ENCODE measurements at places on chromosomes 7 and 10.

- DNase-seq = no peak
These were observed 297.5 kb downstream of the HTR7 start for GRCh38 chr10:90560331-90560730.

GRCh38 chr7:7911369-7912123, 57.0 kb upstream of the GLCCI1 start:
- no peak for DNase-seq

GRCh38 chr10:116868722-116869121, 19.4 kb downstream of the ENO4 start:
- DNase-seq = no peak

DNA sequence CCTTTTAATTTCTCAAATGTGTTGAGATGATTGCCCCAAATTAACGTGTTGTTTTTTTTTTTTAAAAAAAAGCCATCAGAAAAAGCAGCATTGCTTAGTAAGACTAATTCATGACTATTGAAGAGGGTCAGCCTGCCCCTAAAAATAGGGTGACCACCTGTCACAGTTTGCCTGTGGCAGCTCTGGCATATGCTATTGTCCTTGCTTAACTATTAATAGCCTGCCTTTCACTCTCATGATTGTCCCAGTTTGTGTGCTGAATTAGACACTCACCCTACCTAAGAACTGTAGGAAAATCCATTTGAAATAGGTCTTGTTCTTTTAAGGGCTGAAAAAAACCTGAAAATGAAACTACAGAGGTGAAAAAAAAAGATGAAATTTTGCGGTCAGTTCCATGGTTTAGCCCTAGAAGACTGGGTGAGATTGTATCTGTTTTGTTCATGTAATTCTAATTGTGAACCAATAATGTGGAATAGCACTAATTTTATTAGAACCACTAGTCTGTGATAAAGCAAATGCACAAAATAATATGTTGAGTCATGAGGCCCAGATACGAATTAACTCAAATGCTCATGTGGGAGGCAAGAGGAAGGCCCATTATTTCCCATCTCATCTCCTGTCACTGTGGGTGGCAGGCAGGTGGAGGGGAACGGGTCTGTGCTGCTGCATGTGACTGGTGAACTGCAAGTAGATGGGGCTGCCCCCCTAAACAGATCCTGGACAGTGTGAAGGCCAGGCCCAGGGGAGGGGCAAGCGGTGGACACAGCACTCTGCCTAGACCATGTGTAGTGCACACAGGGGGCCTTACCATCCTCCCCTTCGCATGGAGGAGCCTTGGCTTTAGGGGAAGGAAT, 265.4 kb upstream of the NFE2L3 start:
- DNase-seq = no peak

GRCh38 chr7:81676813-81677212, 93.0 kb downstream of the HGF start:
- no peak for DNase-seq

DNA sequence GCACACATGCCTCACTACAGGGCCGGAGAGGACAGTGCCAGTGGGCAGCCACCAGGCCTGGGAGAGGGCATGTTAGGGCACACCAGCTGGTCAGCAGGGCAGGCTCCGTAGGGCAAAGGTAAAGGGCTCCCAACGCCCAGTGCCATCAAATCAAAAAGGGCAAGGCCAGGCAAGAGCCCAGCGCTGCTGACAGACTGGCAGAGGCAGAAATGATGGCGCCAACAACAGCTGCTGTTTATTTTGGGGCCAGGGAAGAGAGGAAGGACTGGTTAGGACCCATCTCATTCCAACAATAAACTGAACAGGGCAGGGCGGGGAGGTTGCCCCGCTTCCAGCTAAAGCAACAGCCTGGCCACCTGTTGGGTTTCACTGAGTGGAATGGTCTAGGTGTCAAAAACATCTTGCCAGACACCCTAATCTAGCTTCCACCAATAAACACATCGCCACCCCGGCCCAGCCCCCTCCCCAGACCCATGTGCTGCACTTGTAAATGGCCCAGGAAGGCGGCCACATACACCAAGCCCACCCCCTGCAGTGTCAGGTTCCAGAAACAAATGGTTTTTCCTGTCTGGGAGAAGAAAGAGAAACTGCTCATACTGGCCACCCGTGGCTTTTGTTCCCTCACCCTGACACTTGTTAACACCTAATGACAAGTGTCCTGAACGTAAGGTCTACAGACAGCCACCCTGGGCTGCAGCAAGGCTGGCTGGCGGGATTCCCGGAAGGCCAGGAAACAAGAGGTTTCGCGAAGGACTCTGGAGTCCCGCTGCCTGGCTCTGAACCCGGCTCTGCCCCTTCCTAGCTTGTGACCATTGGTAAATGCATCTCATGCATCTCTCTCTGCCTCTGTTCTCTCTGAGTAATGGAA, 15.3 kb downstream of the SH3PXD2A start:
- no peak for DNase-seq

- DNase-seq = no peak
These were observed 71.8 kb downstream of the SEMA3C start for GRCh38 chr7:80847027-80847426.

- no peak for DNase-seq
These were observed 213.6 kb downstream of the KLF6 start for GRCh38 chr10:3571310-3571825.

DNA sequence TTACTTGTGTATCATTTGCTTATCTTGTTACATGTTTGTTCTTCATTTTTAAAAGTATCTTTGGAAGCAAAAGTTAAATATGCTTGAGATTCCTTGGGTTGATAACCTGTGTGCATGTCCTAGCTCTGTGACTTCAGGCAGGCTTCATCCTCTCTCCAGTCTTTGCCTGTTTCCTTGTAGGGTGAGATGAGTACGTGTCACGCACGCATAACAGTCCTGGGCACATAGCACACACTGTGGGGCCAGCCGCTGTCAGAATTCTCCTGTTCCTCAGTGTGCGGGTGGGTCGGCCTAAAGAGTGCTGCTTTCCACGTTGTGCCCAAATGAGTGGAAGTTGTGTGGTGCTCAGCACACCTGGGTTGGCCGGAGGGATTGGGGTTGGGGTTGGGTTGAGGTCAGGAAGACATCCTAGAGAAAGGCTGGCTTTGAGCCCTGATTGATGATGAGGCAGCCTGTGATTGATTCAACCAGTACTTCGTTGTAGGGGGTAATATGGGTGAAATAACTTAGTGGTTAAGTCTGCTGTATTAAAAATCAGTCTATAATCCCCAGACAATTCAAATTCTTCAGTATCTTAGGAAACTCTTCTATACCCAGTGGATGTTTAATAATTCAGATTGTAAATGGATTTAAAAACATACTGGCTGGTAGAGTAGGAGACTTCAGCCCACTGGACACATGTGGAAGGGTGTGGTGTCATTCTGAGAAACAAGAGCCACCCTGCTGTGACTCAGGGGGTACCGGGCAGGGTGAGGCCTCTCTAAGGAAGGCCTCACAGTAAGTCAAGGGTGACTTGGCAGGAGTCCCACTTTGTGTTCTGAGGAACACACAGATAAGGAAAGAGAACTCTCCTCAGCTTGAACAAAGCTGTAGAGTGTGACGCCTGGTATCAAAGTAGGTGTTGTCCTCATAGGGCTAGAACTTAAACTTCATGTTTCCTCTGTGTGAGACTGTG, 54.8 kb downstream of the DAGLB start:
- no peak for DNase-seq

DNA sequence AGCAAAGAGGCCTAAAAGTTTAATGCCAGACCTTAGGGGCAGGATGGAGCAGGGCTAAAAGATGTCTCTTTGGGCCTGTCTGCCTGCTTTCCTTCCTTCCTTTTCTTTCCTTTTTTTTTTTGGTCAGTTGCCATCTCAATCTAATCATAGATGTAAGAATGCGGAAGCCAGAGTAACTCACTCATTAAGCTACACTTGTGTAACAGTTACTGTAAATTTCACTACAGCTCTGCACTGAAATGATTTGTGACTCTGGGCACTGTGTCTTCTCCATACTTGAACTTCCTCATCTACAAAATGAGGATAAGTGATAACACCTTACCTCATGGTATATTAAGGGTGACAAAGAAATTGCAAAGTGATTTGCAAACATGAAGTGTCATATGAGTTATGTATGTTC, 75.5 kb upstream of the AGK start:
- DNase-seq = no peak

DNA sequence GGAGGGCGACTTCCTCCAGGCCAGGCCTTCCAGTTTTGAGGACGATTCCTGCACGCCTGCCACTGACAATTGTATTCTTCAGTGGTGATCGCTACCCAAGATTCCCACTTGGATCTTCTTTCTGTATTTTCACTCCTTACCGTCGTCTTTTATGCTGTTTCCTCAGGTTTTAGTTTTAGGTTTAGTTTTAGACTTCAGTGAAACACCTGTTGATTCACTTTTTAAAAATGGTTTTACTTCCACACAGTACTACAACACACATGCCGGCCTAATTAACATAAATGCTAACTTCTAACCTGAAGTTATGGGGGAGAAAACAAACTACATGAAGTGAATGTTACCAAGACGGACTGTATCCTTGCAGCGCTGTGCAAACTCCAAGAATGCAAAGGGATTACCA, 530.6 kb upstream of the MGMT start:
- no peak for DNase-seq

DNA sequence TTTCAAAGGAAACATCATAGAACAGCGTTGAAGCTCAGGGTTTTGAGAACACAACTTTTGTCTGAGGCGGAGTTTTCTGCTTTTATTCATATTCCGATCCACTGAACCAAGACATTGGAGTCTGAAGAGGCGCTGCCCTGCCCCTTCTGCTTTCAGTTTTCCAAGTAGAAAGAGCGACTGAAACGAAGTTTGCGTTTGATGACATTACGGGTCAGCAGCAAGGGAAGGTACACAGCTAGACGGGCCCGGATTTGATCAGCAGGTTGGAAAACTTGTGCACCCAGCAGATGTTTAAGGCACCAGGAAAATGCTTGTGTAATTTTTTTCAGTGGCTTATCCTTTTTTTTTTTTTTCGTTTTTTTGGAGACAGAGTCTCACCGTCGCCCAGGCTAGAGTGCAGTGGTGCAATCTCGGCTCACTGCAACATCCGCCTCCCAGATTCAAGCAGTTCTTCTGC, 720 bp downstream of the SUN1 start:
- DNase-seq = no peak

DNA sequence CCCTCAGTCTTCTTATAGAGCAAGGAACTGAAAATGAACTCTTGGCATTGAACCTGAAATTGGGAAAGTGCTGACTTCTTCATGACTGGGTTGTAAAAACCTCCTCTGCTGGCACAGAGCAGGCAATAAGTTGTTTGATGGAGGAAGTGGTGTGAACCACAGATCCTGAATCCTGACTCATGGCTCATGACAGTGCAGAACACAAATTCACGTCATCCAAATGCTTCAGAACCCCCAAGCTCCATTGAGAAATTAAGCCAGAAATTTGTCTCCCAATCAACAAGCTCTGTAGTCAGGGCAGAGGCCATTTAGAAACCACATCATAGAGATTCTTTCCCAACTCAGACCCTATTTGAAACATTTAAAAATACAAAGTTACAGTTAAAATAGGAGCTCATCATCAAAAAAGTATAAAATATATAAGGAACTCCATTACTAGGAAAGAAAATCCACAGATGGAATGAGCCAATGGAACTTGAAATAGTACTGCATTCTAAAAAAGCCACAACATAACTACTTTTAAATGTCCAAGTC, 10.3 kb upstream of the STK17A start:
- DNase-seq = peak; percentile 12

DNA sequence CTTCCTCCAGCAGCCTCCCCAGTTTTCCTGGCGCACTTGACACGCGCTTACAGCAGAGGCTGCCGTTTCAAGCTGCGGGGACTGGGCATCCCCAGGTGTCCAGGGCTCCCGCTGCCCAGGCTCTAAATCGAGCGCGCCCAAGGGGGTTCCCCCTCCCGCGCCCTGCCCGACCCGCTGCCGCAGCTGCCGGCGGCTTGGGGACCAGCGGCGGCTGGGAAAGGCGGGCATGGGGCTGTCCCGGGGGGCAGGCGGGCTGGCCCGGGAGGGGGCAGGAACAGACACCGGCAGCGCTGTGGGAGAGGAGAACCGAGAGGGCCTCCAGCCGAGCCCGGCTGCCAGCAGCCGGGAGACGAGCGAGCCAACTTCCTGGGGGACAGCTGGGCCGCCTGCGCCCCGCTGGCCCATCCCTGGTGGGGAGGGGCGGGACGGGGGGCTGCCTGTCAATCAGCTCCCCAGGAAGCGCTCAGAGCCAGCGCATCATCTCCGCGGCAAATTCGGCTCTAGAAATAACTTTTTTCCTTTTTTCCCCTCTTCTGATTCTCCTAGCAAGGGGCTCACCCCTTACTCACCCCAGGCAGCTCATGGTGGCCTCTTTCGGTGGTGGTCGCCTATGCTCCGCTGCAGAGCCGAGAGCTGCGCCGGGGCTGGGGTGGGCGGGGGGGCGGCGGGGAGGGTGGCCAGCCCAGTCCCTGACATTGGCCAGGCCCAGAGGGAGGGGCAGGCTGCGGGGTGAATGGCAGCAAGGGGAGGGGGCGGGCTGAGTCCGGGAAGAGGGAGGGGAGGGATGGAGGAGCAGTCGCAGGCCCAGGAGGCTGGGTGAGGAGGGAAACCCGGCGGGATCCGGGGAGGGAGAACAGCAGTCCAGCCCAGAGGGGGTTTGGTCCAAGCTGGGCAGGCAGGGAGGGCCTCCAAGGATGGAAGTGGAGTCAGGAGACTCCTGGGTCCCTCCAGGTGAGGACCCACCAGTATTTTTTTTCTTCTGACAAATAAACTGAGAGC, 14.7 kb downstream of the GRID2IP start:
- DNase-seq = no peak

GRCh38 chr10:109773288-109774120, 149.8 kb downstream of the XPNPEP1 start:
- DNase-seq = no peak

- DNase-seq = no peak
These were observed 194.1 kb downstream of the INHBA start for GRCh38 chr7:41508755-41509154.

DNA sequence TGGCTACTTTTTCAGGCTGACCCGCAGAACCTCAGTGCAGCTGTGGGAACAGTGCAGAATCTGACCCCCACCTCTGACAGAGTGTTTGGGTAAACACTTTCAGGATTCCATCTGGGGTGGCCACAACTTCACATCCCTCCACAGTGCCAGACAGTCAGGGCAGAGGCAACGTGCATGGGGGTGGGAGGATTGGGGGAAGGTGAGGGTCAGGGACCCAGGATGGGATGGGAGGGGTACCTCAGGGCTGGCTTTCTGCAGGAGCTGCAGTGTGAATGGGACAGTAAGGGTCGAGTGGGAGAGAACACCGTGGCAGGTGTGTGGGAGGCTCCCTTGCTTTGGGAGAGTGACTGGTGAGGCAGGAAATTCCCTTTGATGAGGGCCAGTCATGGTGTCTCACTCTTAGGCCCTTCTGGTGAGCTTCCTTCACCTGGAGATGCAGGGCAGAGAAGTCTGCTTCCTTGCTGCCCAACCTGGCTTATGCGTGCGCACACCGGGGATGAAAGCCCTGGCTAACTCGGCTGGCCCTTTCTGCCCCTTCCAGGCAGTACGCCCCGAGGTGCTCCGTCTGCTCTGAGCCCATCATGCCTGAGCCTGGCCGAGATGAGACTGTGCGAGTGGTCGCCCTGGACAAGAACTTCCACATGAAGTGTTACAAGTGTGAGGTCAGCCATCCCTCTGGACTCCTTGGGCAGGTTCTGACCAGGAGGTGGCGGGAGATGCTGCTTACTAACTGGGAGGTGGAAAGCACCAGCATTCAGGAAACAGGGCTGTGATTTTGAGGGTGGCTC, 8.4 kb downstream of the ZYX start:
- DNase-seq = no peak
